ENCODE measurements at places on chromosomes 4 and X.
A peak's percentile ranks its signal among the peaks of the same experiment; 100 is the strongest.

DNA sequence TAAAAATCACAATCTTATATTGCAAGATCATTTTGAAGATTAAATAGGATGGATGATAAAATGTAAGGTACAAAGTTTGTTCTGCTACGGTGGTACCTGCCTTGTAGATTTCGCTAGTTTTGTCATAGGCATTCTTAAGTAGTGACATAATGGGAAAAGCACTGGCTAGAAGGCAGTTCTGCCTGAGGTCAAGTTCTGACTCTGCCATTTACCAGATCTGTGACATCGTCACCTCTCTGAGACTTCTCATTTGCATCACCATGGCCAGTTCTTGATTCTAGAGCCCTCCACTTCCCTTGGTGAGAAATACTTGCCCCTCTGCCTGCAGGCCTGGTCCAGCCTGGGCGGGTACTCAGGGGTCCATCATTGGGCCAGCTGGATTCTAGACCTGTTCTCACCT lies 85.2 kb downstream of the HS3ST1 start:
- DNase-seq: no peak

GRCh38 chr4:48939785-48940184 lies 33.2 kb upstream of the OCIAD2 start:
- no peak for DNase-seq

DNA sequence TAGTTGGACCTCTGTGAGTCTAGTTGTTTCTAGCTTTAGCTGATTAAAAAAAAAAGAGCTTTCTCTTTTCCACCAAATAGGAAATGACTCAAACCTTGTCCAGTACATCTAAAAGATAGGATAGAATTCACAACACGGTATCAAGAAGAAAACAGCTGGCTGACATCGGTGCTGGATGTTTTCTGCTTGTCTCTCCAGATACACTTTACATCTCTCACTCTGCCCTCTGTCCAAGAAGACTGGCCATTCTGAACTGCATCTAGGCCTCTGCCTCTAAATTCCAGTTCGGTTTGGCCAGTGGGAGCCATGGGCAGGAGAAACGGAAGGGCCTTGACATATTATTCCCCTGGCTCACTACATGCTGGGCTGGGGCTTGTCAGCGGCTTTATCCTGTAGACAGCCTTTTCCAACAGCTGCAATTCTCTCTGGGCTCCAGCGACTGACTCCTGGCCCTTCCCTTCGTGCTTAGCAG lies 57.3 kb upstream of the SHISA3 start:
- DNase-seq: no peak

DNA sequence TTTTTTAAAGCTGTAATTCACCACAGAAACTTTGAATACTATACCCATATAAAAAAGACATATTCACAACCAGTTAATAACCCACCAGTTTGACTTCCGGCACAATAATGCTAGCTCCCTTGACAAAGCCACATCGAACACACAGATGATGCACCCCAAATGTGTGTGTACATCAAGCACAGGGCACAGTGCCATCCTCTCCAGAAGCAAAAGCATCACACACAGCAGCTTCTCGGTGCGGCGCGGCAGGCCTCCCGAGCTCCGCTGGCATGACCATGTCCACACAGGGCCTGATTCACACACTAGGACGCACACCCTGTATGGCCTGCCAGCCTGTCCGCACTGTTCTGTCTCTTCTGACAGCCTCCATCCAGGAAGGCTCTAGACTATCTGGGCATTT lies 88.0 kb downstream of the LEF1 start:
- DNase-seq: no peak

DNA sequence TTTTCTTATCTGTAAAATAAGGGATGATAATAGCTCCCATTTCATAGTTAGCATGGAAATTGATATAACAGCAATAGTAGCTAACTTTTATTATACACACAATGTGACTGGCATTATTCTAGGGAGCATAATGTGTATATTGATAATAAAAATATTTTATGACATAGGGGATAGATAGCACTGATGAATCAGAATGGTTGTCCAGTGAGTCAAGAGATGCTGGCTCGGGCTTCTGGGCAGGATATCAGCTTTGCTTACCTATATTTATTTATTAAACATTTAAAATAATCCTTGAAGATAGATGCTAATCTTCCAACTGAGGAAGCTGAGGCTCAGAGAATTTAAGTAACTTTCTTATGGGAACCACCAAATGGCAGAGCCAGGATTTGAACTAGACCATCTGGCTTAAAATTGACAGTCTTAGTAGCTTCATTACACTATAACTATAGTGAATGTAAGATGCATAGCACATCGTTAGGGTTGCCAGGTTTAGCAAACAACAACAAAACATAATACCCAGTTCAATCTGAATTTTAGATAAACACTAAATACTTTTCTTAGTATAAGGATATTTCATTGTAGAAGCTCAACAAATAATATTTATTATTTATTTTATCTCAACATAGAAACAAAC lies 2.7 kb downstream of the AFP start:
- DNase-seq: no peak

GRCh38 chr4:41326776-41327175 lies 70.0 kb downstream of the UCHL1 start:
- DNase-seq: no peak

DNA sequence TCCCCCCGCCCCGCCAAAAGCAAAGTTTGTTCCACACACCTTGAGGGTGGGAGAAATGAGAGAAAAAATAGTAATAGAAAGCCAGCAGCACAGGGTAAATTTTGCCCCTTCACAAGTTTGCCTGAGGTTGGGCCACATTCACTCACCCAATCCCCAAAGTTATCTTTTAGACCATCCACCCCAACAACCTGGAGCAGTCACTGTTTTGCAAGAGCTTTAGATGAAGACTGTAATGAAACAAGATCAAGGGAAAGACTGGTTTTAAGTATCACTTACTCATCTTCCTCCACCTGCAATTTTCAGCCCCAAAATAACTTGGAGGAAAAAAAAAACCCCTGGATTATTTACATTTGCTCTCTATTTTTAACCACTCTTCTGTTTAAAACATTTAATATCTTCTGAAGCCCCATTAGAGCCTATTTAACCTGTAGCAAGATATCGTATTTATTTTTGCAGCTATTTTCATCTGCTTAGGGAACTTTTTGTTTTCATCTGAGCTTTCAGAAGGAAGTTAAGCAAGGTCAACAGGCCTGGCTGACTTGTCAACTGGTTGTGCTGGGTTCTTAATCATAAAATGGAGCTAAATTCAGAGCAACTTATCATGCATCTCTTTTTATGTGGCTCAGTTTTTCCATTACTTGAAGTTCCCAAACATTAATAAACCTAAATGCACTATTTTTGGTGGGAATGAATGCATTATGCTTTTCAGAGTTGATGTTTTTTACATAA lies 24.6 kb upstream of the TBL1X start:
- no peak for DNase-seq

- DNase-seq: no peak
These were observed 4.3 kb upstream of the MXD4 start for GRCh38 chr4:2266181-2266580.

- no peak for DNase-seq
These were observed 419 bp upstream of the RPGR start for GRCh38 chrX:38327775-38328081.

DNA sequence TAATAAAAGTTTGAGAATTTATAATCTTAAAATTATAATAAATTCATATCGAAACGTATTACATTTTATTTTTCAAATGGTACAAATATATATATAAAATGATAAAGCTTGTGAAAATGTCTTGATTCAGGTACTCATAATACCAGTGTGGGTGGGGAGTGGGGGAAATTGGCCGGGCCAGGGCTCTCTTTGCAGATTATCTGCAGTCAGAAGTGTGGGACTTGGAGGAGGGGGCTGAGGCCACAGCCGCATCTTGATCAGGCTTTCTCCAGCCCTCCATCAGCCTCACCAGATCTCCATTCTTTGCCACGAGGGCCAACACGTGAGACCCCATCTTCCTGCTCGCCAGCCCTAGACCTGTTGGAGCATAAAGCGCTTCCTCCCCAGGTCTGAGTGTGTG lies 86.7 kb downstream of the STIM2 start:
- DNase-seq: no peak

GRCh38 chrX:40912576-40912975 lies 172.7 kb upstream of the USP9X start:
- no peak for DNase-seq

DNA sequence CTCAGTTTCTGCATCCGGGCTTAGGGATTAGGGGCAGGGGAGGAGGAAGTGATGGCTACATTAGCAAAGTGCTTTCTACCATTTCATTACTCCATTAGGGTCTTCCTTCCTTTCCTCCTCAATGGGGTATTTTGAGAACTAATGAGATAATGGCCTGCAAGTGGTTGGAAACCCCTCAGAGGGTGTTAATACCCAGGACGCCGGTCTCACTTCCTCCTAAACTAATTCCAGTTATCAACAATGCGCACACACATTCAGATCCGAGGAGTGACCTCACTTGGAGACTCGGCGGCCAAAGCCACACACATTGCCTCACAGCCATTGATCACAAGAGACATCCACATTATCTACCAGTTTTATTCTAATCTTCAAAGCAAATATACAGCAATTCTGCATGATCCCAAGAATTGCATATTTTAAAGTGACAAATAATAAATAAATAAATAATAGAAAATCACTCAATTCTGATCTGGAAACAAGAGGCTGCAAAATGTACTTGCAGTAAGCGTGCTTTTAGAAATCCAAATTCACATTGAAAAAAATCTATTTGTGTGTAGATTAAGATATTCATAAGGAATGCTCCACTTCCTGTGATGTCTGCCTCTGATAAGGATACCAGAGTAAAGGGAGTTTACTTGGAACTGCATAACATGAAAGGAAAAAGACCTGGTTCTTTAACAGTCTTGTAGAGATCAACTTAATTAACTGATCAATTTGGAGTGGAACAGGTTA lies 329.1 kb downstream of the FBXW7 start:
- no peak for DNase-seq

DNA sequence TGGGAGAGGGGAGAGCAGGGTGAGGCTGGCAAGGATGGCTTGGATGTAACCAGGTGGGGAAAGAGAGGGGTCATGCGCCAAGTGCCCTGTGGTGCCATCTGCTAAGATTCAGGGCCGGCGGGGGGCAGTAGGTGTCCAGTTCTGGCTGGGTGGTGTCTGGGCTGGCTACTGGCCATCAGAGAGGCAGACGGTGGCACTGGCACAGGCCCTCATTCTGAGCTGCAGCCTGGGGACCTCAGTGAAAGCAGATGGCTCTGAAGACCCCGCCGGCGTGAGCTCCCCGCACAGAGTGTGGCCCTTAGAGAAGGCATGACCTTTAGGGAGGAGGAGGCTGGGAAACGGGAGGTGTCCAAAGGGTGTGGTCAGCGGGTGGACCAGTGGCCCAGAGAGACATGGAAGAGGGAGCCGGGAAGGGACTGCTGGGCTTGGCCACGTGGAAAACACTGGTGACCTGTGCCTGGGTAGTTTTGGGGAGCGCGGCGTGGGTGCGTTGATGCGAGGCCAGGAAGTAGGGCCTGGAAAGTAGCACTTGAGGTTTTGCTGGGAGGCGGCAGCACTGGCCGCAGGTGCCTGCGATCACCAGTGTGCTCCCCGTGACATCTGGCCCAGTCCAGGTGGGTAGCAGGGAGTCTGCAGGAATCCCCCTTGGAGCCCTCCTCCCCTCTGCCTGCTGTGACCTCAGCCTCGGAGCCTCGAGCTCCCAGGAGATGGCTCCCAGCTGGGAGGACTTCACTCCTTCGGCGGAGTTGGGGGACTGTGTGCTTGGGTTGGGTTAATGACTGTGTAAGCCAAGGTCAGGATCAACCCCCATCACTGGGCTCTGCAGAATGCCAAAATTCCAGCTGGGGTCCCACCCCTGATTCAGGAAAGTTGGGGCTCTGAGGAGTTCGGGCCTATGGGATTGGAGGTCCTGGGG lies 9.3 kb upstream of the SH3TC1 start:
- no peak for DNase-seq

GRCh38 chr4:40550196-40550595 lies 79.5 kb downstream of the RBM47 start:
- DNase-seq: no peak

GRCh38 chrX:3598046-3598605 lies 115.3 kb downstream of the PRKX start:
- DNase-seq: no peak

DNA sequence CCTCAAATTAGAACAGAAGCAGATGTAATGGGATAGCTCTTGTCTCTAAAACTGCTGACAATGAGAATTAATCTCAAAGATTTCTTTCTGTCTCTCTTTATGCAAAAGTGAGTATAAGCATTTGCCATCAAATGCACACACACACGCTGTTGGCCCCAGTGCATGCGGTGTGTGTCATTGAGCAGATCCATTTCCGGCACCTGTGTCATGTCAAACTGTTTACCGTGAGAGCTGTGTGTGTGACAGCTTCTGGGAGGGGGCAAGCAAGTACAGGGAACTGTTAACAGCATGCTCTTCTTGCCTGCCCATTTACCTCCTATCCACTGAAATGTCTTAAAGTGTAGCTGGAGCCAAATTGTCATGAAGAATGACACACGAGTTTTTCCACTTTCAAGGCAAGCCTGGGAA lies 297.9 kb upstream of the FAT4 start:
- no peak for DNase-seq

DNA sequence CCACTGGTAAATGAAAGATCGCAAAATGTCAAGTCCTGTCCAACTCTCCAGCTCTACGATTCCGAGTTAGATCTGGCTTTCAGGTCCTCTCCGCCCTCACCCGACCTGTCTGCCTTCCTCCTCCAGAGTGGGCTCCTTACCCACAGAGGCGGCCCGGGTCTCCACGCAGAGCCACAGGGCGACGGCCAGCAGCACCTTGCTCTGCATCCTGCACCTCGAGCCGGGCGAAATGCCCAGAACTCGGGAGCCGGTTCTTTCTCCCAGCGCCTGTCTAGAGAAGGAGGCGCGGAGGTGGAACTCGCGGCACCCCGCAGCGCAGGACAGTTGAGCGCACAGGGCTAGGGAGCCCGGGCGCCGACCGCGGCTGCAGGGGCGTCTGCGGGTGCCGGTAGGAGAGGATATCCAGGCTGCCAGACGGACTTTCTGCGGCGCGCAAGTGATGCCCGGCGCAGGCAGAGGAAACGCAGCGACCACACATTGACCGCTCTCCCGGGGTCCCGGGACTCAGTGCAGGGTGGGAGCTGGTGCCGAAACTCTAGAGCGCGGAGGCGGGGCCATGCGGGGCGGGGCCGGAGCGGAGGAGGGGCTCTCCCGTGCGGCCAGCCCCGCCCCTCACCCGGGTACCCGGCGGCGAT lies at the start of gene KDR:
KDR (minus strand) TSS at position 509 of the 635 bp plus-strand sequence; CDS start at position 207, 302 bp downstream.
- peak; percentile 56 for DNase-seq

- DNase-seq: no peak
These were observed 103.4 kb upstream of the TEX13A start for GRCh38 chrX:105323928-105324327.

DNA sequence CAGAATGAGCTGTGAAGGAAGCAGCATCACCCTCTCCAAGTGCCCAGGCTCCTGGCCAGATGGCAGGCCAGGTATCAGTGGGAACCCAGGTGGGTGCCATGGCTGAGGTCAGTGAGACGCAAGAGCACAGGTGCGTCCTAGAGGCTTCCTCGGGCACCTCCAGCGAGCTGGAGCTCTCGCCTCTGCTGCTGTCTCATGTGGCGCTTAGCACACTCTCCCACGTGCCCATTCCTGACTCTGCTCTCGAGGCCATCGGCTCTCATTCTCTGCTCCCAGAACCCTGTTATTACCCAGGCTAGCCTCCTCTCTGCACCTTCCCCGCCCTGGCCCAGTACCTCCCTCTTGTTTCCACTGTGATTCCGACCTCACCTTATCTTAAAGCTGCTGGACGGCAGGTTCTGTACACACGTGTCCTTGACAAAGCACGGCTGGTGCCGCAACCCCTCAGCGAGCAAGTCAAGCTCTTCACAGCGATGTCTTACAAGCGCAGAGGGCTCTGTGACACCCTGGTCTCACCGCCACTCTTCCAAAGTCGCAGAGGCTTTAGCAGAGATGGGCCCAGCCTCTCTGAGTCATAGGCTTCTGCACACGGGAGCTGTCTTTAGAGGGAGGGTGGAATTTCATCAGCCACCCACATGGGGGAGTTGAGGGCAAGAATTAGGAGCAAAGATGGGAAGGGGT lies 15.4 kb upstream of the MSANTD1 start:
- no peak for DNase-seq

Measured in neural crest cell (in vitro differentiated cells).